CD4-positive, alpha-beta T cell treated with Interleukin-17A for 1 hour (primary cell): ENCODE measurements at places on chromosomes 2 and 18.

DNA sequence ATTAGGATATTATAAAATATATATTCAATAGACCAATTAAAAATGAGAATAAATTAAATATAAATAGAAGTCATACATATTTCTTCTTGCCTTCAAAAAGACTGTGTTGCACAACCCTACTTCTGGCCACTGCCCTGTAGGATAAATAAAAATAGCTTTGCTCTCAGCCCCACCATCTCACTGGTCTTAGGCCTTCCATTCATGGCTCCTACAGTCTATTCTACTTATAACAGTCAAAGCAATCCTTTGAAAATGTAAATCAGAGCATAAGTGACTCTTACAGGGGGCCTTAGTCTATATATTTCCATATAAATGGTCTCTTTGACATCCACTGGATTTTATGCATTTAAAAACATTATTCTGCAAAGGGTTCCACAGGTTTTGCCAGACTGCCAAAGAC lies 72.9 kb downstream of the KLF7 start:
- no peak for DNase-seq

DNA sequence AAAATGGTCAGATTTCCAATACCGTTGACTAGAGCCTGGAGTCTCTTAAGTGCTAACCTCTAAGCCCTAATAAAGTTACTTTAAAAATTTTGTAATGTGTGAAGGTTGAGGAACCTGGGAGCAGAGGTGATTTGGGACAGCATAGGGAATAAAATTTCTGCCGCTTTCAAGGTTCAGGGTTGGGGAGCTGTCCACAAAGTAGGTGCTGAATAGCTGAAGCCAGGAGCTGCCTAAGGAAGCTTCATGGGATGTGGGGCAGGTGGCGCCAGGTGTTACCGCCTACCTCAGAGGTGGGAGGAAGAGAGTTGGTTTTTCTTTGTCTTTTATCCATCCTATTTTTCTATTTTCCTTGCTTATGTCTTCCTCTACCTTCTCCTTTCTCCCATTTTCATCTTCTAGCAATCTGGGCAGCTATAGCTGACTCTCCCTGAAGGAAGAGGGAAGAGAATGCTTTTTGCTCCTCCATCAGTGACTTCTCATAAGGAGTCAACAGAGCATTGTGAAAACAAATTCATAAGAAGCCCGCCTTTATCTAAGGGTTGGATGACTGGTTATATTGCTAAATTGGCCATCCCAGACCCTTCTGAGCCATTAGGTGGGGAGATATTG lies 178.7 kb downstream of the CLIP4 start:
- no peak for DNase-seq

GRCh38 chr2:8022908-8023640 lies 658.8 kb upstream of the ID2 start:
- DNase-seq, result peak; percentile 9

DNA sequence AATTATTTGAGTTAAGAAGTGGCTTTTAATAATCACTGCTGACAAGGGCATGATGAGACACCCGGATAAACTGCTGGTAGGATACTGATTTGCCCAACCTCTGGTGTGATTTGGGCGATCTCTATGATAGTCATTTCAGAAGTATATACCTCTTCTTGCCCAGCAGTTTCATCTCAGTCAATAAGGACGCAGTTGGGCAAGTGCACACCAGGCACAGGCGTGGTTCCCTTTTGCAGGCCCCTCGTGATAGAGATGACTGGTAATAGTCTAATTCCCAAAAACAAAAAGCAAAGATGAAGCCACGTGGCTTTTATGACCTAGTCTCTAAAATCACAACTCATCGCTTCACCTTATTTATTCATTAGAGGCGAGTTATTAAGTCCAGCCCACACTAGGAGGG lies 246.4 kb downstream of the PRKCE start:
- no peak for DNase-seq

DNA sequence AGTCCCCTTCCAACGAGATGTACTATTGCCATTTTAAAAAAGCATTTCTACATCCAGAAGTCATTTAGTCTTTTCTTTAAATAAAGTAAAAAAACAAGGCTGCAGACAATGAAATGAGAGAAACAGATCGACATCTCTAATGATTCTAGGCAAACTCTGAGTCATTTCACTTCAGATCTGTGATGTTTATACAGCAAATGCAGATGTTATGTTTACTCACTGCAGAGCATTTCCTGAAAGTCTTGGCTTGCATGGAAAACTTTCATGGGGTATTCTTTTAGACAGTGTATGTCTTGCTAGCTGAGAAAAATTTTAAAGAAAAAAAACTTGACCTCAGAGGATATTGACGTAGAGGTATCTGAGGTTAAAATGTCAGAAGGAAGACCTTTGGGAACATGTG lies 797.4 kb downstream of the CNTNAP5 start:
- DNase-seq, result no peak

GRCh38 chr18:65206551-65207260 lies 544.1 kb upstream of the CDH7 start:
- no peak for DNase-seq

DNA sequence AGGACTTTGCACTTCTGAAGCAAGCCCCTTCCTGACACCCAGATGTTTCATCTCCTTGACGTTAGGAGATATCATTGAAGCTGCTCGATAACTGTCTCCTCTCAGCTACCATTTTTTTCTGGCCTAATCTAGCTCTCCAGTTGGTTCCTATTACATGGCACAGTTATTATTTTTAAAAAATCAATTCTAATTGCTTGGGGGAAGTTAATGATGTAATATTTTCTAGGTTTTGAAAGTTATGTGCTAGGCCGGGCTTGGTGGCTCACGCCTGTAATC lies 22.5 kb upstream of the RAB31 start:
- DNase-seq, result no peak

- DNase-seq, result no peak
Observed at GRCh38 chr18:27378431-27379095, 193.5 kb upstream of the CHST9 start.

GRCh38 chr18:12497296-12497695 lies 89.6 kb downstream of the PRELID3A start:
- no peak for DNase-seq

DNA sequence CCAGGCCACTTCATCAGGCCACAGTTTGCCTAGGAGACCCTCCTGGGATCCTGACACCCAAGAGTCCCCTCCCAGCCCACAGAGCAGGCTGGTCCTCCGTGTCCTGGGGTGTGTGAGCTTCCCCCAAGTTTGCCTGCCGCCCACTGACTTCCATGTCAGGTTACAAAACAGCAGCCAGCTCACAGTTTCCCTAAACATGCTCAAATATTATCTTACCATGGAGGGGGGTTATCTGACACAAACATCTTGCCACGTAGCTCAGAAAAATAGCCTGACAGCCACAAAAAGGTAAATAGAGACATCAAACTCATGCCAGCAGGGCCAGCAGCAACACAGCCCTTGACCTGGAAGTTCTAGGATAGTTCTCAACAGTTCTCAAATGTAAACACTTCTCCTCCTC lies 346.5 kb downstream of the TNS1 start:
- DNase-seq, result no peak

- no peak for DNase-seq
Observed at GRCh38 chr2:201813996-201814760, 7.8 kb downstream of the CDK15 start.

- no peak for DNase-seq
Observed at GRCh38 chr2:1808981-1809422, 64.7 kb upstream of the PXDN start.

GRCh38 chr18:9750606-9751304 lies 42.7 kb downstream of the RAB31 start:
- no peak for DNase-seq

GRCh38 chr2:206443735-206444527 lies 599 bp downstream of the ADAM23 start:
- DNase-seq, result no peak
